ENCODE measurements at places on chromosomes 13 and 19.

- peak; percentile 38 for DNase-seq
These were observed 4.4 kb upstream of the KCNN4 start for GRCh38 chr19:43784981-43785808.

GRCh38 chr13:86464193-86464592, 665.0 kb upstream of the SLITRK6 start:
- no peak for DNase-seq

DNA sequence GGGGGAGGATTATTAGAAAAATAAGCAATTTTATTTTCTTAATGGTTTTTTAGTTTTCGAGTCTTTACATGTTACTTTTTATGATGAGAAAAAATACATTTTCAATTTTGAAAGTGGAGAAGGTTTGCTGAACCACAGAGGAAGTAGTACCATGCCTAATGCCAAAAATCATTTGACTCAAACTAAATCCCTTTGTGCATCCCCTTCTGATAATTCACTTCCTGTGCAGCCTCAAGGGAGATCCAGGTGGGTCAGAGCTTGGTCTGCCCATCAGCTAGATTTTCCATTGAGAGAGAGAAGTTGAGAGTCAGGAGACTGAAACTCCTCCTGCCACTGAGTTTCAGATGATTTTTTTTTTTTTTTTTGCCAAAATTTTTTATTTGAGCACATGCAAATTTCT, 571.7 kb downstream of the LIG4 start:
- DNase-seq = no peak

- peak; percentile 57 for DNase-seq
These were observed 10.3 kb upstream of the BBC3 start for GRCh38 chr19:47240996-47241918.

GRCh38 chr19:54333586-54334298, 5.2 kb downstream of the LILRA4 start:
- no peak for DNase-seq

GRCh38 chr13:100565286-100565685, 23.3 kb downstream of the GGACT start:
- no peak for DNase-seq

- peak; percentile 90 for DNase-seq
These were observed at the start of the genes BIVM and POGLUT2 for GRCh38 chr13:102798581-102799425. Gene BIVM (plus strand): TSS chr13:102799119. CDS start chr13:102807268, 8,149 bp downstream. Gene POGLUT2 (minus strand): TSS chr13:102798976. CDS start chr13:102798670, 306 bp downstream.

- no peak for DNase-seq
These were observed 3.2 kb upstream of the EDDM13 start for GRCh38 chr19:56269348-56269747.

DNA sequence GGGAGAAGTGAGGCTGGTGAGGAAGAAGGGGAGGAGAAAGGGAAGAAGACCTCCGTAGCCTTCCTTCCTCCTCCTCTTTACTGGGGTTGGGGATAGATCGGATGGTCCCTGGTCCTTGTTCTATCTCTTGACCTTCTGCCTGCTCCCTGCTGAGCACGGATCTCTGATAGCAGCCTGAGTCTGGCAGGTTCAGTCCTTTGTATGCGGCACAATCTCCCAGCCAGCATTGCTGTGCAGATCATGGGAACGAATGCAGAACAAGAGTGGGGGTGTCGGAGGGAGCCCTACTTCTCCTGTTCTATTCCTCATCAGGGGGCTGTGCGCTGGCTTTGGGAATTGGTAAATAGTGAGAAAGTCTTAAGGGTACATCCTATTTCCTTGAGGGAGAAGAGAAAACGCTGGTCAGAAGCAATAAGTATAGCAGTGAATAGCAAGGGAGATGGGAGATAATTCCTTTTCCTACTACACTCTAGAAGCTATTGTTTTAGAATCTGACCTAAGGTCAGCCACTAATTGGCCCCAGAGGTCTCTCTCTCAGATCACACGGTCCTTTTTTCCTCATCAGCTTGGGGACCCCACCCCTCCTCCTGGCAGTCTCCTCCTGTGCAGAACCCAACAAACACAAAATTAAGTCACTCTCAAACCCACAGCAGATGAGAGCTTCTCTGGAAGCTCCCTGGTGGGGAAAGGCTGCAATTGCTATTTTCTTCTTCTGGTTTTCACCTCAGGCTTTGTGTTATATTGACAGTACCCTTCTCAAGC, 41.0 kb downstream of the KL start:
- DNase-seq = no peak

DNA sequence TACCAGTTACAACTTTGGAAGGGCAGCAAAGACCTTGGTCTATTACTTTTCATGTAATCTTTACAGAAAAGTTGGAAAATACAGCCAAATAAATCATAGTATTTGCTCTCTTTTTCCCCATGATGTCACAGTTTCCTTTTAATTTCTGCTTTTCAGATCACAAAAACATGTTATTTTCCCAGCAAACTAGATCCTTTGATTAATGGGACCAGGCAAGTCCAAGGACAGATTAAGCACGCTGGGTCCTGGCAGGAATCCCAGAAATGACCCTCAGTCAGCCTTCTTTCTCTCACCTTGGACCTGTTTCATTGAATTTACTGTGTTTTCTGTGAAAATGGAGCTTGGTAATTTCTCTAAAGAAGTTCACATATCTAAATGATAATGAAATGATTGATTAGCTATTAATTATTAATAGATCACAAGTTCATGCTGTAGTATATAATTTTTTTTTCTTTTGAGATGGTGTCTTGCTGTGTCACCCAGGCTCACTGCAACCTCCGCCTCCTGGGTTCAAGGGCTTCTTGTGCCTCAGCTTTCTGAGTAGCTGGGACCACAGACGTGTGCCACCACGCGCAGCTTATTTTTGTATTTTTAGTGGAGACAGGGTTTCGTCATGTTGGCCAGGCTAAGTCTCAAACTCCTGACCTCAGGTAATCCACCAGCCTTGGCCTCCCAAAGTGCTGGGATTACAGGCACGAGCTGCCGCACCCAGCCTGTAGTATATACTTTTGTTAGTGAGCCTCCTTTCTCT, 16.0 kb downstream of the SPATA13 start:
- peak; percentile 37 for DNase-seq

DNA sequence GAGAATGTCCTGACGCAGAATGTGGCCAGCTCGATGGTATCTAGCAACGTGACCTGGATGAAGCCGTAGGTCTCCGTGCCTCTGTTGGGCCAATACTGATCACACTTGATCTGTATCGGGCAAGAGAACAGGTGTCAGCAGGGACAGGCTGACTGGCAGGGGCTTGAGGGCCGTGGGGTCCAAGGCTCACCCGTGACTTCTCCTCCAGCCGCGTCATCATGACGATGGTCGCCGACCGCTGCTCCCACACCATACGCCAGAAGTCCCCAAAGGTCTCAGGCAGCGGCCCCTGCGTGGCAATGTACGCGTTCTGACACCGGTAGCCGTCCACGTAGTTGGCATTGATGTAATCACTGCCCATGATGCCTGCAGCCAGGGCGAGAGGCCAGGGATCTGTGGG, 126.2 kb downstream of the PTPRS start:
- DNase-seq = no peak

GRCh38 chr19:36003284-36003683, 5.3 kb downstream of the SYNE4 start:
- no peak for DNase-seq

GRCh38 chr13:106599875-106600797, 32.2 kb upstream of the ARGLU1 start:
- peak; percentile 82 for DNase-seq

DNA sequence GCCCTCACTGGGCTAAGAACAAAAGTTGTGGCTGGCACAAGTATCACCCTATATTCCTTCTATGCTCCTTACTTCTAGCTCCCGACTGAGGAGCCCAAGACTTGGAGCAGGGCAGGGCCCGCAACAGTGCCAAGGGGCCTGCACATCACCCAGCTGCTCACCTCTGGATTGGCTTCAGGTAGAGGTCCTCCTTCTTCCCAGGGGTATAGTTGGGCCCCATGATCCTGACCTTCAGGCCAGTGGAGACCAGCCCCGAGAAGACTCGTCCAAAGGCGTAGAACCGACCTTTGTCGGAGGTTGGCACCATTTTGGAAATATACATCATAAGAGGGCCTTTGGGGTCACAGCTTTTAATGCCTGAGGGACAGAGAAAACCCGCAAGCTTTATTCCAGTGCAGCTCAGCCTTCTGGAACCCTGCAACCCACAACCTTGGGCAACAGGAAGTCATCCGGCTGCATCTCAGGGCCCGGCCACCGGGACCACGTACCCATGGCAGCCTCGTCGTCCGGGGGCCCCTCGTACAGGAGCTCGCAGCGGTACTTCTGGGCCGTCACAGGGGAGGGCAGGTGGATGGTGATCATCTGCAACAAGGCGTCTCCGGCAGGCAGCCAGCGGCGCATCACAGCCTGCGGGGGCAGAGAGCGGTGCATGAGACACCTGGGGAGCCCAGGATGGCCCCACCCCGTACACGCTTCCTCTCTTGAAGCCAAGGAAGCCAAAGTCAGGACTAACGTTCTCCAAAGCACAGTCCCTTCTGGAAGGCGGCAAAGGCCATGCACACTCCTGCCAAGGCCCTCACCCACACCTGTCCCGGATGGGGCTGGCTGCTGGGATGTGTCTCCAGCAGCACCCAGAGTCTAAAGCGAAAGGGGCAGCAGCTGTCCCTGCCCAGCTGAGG, 4.7 kb downstream of the EEF2 start:
- no peak for DNase-seq

GRCh38 chr19:1040476-1041271, 767 bp downstream of the ABCA7 start:
- DNase-seq = peak; percentile 95

DNA sequence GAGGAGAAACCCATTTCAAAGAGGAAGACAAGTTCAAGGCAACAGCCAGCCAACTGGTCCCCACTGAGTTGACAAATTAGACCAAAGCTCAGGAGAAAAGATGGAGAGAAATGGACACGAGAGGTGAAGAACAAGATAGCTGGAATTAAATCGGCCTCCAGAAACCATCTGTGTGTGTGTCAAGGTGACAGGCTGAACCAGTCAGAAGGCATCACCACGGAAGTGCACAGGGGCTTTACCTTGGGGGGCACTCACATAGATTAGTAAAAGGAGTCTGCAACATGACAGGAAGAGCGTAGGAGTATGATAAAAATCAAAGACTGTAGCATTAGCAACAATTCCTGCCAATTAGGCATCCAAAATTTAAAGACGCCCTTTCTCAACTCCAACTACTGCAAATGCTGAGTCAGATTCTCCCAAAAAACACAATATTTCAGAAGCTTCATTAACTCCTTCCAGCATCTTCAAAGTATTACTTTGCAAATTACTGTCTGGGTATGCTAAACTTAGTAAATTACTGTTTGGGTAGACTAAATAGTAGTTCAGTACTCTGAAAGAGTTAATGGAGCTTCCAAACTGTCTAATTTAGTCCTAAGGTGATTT, 66.2 kb downstream of the FOXO1 start:
- no peak for DNase-seq

- DNase-seq = peak; percentile 78
These were observed 16.0 kb upstream of the SEMA6B start for GRCh38 chr19:4575267-4576015.

GRCh38 chr19:32837531-32837930, 32.0 kb downstream of the SLC7A9 start:
- DNase-seq = no peak

DNA sequence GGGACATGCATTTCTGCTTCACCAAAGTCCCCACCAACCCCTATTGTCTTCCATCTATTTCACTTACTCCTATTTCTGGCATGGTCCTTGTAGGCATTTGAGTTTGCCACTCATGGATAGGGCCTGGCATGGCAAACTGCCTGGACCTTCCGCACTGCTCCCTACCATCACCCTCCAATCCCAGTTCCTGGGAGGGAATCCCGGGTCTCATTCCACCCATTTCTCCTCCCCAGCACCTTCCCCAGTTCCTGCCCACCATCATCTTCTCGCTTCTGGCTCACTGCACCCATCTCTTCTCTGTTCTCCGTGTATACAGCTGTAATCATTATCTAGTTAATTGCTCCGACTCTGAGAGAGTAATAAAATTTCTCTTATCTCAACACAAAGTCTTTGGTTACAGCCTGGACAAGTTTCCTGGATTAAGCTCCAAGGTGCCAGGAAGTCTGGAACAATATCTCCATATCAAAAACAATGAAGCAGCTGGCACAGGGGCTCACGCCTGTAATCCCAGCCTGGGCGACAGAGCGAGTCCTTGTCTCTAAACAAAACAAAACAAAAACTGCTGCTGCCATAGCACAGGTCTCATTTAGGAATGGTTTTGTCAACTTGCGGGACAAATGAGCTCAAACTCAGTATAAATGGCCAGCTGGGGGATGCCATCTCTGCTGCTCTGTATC, 17.0 kb upstream of the COX7A1 start:
- DNase-seq = no peak

DNA sequence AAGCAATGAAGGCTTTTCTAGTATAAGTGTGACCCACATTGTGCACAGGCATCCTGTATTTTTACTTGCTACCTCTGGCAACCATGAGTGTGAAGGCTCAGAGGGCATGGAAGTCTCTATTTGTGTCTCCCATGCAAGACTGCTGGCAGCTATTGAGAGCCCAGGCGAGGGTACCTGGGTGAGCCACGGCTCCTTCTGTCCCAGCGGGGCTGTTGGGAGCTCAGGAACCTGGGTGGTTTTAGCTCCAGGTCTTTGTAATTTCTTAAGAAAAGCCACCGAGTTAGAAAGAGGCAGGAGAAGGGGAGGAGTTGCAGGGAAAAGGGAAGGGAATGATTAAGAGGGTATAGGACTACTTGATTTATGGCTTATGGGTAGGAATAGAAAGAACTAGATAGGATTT, 190.4 kb upstream of the SOX1 start:
- no peak for DNase-seq

- DNase-seq = no peak
These were observed 41.3 kb upstream of the CD33 start for GRCh38 chr19:51183629-51184028.

- peak; percentile 61 for DNase-seq
These were observed 61.8 kb upstream of the RANBP3 start for GRCh38 chr19:6039566-6040225.

DNA sequence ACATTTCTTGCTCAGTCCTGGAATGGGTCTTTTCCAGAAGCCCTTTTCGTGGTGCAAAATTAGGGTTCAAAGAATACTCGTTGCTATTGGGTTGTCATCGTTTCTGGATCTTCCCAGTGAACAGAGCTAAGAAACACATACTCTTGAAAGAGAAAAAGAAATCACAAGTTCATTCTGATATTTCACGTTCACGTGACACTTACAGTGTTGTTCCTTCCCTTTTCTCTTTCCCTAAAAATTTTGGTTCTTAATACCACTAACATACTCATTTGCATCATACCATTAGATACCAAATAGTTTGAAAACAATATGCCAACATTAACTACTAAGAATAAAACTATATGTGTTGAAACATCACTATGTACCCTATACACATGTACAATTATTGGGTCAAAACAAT, 13.4 kb upstream of the GTF2F1 start:
- no peak for DNase-seq

- no peak for DNase-seq
These were observed 3.5 kb upstream of the LHB start for GRCh38 chr19:49020342-49020741.

- no peak for DNase-seq
These were observed 85.0 kb upstream of the UBL3 start for GRCh38 chr13:29935309-29935981.
